Karpas-422 (cell line): ENCODE measurements at places on chromosomes 1 and 21.
A peak's percentile ranks its signal among the peaks of the same experiment; 100 is the strongest.

DNA sequence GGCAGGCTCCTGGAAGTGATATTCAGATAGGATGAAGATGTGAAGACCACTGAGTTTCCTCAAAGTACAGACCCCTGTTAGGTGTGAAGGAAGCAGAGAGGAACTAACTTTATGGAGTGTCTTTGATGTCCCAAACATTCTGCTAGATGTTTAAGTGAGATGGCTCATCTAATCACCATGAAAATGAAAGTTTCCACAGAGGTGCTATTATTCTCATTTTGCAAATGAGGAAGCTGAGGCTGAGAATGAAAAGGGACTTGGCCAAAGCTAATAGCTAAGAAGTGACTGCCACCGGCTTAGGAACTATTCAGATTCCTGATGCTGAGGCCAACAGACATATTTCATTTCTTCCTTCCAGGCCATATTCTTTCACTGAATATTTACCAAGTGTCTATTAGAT is 45.9 kb upstream of the WLS start:
- no peak for DNase-seq

DNA sequence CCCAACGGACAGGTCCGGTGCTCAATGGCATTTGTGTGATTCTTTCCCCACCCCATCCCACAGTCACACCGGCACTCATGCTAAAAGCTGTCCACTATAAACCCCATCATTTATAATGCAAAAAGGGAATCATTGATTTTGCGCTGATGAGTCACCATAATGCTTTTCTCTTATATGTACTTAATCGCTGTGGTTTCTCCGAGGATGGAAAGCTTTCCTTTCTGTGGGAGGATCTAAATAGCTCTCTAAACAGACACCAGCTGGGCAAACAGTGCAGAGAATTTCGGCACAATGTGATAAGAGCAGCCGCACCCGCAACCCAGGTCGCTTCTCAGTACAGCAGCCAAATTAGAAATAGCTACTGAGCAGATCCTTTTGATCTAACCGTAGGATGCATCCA is 85.6 kb downstream of the SETD4 start:
- DNase-seq = no peak

DNA sequence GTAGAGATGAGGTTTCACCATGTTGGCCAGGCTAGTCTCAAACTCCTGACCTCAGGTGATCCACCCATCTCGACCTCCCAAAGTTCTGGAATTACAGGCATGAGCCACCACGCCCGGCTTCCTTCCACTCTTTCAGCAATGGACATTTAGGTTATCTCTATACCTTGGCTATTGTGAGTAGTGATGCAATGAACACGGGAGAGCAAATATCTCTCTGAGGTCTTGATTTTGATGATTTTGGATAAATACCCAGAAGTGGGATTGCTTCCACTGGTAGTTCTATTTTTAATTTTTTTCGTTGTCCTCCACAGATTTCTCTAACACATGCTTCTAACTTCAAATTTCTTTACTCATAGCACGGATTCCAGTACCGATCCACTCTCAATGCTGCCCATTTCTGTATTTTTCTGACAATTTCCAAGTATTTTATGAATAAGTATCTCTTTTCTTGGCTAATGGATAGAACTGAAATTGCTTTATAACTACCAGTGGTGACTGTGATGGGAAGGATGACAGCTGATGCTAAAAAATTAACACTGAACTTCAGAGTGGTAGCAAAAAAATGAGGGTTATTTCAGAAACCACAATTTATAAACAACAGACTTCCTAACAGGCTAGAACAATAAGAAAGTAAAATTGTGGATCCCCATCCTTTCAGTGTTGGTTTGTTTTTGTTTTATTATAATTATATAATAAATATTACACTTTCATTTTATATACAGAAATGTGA is 327.5 kb upstream of the RUNX1 start:
- no peak for DNase-seq

DNA sequence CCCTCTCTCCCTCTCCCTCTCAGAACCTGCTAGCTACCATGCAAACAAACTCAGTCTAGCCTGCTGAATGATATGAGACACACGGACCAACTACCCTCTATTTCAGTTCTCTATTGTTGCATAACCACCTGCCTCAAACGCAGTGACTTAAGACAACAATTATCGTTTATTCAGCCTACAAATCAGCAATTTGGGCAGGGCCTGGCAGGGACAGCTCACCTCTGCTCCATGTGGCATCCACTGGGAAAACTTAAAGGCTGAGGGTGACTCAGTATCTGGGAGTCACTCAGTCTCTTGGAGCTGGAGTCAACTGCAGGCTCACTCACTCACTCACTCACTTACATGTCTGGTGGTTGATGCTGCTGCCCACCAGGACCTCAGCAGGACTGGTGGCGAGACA is 121.3 kb downstream of the SEC16B start:
- no peak for DNase-seq

GRCh38 chr21:42080788-42081083 is 9.6 kb downstream of the UMODL1 start:
- DNase-seq = no peak

- DNase-seq = no peak
These were observed 32.9 kb downstream of the C21orf91 start for GRCh38 chr21:17786071-17786850.

- DNase-seq = peak; percentile 78
These were observed 31.1 kb upstream of the UAP1 start for GRCh38 chr1:162530307-162530987.

- DNase-seq = no peak
These were observed 11.4 kb downstream of the SMAP2 start for GRCh38 chr1:40384887-40385286.

DNA sequence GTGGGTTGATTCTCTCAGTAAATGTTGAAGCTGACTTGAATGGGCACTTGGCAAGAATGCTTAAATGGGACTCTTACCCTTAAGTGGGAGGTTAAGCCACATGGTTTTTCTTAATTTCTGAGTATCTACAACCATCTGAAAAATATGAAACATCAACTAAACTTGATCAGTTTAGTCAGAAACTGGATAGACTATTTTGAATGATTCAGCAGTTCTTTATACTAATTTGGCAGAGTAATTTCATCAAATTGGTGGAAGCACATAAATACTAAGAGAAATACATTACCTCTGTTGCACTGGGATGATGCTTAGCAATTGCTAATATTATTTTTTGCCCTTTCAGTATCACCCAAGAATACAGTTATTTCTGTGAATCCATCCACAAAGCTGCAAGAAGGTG is 4.7 kb downstream of the VCAM1 start:
- DNase-seq = no peak

DNA sequence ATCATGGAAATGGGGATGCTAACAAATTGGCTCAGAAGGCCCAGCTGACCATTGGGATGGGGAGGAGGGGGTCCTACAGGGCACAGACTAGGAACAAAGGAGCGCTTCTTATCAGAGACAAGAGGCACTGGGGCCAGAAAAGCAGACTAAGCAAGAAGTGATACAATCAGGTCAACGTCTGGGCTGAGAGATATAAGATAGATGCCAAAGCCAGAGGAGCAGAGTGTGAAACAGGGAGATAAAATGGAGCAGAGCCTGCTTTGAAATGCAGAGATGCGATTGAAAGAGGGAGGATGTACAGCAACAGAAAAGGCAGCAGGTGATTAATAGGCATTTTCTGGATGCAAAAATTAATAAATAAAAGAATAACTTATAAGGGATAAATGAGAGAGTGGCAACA is 127.5 kb upstream of the SAMSN1 start:
- DNase-seq = no peak

DNA sequence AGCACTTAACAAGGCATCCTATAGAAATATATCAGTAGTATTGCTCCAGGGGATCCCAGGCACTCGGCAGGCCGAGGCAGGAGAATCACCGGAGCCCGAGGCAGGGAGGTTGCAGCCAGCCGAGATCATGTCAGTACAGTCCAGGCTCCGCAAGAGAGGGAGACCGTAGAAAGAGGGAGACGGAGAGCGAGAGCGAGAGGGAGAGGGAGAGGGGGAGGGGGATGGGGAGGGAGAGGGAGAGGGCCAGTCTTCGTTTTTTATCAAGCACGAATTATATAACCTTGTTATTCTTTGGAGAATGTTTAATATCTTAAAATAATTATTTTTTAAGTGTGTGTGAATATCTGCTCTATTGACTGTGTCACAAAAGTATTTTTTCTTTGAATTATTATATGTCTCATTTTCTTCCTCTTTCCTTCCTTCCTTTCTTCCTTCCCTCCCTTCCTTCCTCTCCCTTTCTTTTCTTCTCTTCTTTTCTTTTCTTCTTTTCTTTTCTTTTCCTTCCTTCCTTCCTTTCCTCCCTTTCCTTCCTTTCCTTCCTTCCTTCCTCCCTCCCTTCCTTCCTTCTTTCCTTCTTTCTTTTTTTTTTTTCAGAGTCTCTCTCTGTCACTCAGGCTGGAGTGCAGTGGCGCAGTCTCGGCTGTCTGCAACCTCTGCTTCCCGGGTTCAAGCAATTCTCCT is 233.7 kb downstream of the SRGAP2C start:
- DNase-seq = no peak

DNA sequence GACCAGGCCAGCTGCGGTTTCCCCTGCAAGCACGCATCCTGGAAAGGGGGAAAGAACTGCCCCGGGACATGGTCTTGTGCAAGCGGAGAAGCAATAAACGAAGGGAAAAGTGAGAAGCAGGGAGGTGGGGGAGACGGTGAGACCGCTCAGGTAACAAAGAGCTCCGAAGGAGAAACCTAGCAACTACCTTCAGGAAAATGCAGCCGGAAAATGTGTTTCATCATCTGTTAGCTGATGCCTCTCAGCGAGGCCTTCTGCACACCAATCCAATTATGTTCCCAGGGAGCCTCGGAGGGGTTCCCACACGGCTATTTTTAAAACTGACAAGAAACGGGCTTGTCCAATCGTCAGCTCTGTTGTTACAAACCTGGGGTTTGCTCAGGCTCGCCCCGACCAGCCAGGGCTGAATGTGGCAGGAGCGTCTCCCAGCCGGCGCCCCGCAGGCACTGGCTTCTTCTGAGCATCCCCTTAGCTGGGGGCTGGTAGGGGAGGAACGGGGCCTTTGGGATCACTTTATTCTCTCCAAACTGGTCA is 3.4 kb downstream of the RIPK4 start:
- no peak for DNase-seq

GRCh38 chr1:183804916-183805841 is at the start of gene RGL1:
RGL1 (plus strand) TSS chr1:183805120; CDS start chr1:183805298, 178 bp downstream.
- no peak for DNase-seq

GRCh38 chr1:2049225-2049717 is 940 bp upstream of the PRKCZ start:
- no peak for DNase-seq

DNA sequence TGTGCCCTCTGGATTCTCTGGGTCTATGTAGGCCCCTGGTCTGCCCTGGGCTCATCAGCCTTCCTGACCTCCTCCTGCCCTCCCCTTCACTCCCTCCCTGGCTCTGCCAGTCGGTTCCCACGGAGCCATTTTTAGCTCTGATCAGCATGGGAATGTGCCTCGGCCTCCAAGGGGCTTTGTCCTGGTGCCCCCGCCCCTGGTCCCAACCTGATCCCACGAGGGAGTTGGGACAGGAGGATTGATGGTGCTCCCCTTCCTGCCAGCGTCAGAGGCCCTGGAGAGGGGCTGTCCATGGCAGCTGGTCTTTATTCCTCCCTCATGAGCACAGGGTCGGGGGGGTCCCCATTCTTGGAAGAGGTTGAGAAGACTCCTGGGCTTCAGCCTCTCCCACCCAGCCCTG is 24.9 kb downstream of the ETNK2 start:
- DNase-seq = no peak

GRCh38 chr1:85440612-85441011 is 24.3 kb downstream of the DDAH1 start:
- no peak for DNase-seq

GRCh38 chr1:79599257-79599656 is 592.7 kb upstream of the ADGRL4 start:
- no peak for DNase-seq

DNA sequence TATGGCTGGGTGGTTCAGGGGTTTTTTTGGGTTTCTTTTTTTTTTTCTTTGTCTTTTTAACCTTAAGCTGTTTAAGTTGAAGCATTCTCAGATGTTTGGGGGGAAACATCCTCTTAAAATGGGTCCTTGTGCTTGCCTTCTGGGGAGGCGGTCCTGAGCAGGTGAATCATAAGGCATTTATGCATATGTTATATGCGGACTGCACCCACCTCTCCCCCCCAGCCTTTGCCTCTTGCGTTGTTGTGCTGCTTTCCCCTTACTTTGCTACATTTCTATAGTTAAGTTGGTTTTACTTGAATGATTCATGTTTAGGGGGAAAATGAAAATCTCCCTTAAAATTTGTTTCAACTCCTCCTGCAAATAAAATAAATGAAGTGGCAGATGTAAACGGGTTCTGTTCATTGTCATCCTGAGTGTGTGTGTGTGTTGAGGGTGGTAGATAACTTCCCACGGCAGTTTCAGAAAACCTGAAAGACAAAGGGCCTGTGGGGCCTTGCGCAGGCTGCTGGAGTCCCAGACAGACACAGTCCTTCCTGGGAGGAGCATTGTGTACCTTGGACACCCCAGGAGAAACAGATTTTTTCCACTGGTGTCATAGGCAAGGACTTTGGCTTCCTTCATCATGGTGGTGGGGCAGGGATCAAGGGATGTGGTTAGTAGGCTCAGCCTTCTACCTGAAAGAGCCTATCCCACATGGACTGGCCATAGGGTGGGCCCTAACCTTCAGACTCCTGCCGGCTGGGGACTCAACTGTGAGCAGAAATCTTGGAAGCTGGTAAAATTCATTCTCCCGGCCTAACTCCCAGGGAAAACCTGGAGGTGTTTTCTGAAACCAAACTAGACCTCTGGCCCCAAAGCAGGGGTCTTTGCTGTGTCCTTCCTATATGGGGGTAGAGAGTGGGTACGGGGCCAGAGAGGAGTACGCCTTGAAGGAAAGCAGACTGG is 926 bp upstream of the SH3D21 start:
- no peak for DNase-seq

DNA sequence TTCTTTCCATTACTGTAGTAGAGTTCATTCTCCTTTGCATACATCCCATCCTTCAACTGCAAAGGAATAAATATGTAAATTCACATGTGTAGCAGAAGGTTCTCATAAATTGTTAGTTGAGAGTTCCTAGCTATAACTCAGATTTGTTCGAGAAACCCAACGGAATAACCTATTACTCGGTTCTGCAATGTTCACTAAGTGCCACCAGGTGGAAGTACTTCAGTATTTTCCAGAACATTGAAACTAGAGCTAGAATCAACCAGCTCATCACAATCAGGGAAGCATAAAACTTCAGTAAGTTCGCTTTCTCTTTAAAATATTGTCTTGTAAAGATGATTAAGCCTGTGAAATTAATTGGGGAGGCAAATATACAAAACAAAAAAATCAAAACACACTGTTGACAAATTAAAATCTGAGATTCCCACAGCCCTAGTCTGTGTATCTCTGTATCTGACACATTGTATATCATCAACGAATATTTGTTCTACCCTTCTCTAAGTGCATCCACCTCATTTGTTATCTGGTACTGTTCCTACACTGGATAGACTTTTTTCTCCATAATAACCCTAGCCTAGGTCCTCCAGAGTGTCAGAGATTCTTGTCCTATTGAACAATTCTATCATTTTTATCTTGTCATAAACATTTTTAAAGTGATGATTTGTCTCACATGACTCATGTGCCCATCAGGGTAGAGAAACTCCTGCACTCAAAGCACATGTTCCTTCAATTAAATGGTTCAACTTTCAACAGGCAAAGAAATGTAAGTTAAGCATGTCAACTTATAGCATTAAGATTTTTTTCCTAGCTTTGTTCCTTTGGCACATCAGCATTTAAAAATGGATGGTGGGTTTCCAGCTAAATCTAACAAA is 31.9 kb downstream of the MROH9 start:
- peak; percentile 75 for DNase-seq
